Cortex of kidney (tissue), 1 donor: ENCODE measurements at places on chromosomes 3 and 15.

- no peak for DNase-seq
Observed at GRCh38 chr15:61441891-61442290, 212.8 kb upstream of the RORA start.

DNA sequence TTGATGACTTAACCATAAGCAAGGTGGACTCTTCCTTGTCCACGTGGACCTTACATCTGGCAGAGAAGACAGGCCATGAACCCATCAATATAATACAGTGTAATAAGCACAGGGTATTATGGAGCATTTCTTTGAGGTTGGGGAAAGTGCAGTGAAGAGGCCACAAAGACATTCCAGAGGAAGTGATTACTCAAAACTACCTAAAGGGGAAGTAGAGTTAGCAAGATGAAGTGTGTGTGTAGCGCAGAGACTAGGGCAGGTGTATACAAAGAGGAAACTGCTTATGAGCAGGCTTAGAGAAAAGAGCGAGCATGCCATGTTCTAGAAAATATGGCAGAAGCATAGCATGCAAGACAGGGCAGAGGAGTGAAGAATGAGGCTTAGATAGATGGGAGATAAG is 17.9 kb downstream of the CP start:
- DNase-seq: no peak

DNA sequence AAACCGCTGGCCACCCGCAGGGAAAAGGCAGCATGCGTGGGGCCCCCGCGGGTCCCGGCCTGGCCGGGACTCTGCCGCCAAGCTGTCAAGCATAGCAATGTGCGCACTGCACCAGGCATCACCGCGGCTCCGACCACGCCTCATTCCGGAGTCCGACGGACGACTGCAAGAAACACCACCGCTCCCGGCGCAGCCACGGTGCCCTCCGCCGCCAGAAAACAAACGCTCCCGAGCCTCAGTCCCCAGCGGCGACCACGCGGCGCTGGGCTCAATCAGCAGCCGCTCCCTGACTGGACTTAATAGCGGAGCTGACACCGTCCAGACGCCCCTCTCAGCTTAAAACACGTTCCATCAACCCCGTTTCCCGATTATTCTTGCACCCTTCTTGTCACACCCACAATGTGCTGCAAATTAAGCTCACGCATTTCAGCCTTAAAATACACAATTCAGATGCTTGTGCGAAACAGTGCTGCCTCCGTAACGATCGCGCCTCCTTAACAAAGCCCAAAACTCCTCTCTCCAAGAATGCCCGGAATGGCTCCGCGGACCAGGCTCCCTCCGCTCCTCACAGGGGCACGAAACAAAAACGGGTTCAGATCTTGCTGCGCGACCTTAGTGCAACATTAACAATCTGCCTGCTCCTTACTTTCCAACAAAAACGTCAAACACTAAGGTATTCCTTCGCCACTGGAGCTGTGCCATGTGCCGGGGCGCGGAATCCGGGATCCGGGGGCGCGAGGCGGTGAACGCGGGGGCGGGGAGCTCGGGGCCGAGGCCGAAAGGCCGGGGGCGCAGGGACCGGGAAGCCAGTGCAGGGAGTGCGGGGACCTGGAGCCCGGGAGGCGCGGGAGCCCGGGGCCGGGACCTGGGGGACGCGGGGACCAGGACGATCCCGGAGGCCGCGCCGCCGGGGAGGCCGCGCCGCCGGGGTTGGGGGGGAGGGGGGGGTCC is 655 bp downstream of the CYFIP1 start:
- DNase-seq: no peak

GRCh38 chr3:175969456-175969855 is 1110.3 kb downstream of the NAALADL2 start:
- DNase-seq: no peak

DNA sequence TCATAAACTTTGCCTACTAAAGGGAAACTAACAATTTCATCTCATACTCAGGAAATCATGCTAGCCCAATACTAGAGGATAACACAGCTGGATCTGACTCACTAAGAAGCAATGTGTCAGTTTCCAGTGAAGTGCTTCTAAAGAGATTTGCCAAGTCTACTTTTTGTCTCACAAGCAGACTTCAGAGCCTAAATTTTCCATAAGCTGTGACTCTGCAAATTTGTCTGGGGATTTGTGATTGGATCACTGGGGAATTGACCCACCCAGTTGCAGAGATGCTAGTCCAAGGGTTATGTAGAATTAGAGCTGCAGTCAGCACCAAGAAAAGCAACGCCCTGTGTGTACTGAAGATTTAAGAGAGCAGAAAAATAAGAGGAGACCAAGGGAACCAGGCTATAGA is 647.1 kb downstream of the NTRK3 start:
- DNase-seq: no peak

GRCh38 chr15:63263519-63263918 is 13.9 kb upstream of the APH1B start:
- no peak for DNase-seq

GRCh38 chr3:58104712-58105111 is 96.5 kb downstream of the FLNB start:
- no peak for DNase-seq

- no peak for DNase-seq
Observed at GRCh38 chr3:69095636-69096035, 10.9 kb downstream of the ARL6IP5 start.

DNA sequence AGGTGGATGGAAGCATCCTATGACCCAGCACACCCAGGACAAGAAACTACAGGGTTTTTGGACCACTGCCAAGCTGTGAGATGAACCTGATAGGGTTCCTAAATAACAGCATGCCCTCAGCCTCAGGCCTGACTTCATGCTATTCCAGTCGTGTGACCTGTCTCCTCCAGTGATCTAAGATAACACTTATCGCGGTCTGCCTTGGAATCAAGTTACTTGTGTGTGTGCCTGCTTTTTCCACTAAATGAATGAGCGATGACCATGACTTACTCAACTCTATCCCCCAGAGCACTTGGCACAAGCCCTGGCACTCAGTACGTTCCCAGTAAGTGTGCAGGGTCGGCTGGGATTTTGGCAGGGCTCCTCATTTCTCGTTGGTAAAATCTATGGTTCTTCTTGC is 172.7 kb upstream of the TP63 start:
- no peak for DNase-seq

GRCh38 chr3:52912885-52913731 is 15.8 kb upstream of the STIMATE start:
- DNase-seq: no peak

DNA sequence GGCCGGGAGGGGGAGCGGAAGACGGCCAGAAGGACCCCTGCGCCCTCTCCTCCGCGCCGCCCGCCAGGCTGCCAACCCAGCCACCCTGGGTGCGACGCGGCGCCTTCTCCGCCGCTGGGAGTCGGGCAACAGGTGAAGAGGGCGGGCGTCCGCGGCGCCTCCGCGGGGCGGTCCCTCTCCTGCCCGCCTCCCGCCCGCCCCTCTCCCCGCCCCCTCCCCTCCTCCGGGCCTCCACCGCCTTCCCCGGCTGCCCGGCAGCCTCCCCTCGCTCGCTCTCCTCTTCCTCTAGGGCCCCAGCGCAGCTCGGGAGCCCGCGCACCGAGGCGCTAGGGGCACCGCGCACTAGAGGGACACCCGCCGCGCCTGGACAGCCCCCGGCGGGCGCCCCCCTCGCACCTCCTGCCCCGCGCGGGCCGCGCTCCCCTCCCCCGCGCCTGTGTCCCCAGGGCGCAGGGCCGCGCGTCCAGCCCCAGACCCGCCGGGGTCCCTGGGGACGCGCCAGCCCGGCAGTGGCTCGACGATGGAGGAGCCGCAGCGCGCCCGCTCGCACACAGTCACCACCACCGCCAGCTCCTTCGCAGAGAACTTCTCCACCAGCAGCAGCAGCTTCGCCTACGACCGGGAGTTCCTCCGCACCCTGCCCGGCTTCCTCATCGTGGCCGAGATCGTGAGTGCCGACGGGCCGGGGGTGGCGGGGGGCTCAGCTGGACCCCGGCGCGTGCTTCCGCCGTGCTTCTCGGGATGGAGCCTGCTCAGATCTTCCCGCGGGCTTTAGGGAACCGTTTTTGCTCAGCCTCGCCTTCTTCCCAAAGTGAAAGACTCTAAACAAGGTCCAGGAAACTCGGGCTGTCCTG is at the start of gene CMTM8:
CMTM8 (plus strand) TSS at position 228 of the 854 bp plus-strand sequence; CDS start at position 521, 293 bp downstream.
- DNase-seq: no peak

- DNase-seq: no peak
Observed at GRCh38 chr3:66898155-66898554, 100.0 kb upstream of the KBTBD8 start.

DNA sequence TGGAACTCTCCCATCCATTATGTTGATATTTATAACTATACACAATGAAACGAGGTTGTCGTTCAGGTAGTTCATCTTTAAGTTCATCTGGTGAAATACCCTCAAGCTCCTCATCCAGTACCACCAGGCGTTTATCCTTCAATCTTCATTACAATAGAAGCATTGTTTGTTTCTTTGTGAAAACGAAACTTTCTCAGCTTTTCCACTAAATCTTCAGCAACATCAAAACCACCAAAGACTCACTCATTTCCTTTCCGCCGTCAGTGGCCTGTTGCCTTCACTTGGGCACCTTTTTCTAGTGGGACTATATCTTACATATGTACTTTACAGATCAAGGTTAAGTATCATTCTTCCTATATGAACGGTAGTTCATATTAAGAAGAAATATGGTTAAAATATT is 44.1 kb upstream of the TFG start:
- no peak for DNase-seq

GRCh38 chr3:54433846-54434245 is 311.5 kb downstream of the CACNA2D3 start:
- DNase-seq: no peak

DNA sequence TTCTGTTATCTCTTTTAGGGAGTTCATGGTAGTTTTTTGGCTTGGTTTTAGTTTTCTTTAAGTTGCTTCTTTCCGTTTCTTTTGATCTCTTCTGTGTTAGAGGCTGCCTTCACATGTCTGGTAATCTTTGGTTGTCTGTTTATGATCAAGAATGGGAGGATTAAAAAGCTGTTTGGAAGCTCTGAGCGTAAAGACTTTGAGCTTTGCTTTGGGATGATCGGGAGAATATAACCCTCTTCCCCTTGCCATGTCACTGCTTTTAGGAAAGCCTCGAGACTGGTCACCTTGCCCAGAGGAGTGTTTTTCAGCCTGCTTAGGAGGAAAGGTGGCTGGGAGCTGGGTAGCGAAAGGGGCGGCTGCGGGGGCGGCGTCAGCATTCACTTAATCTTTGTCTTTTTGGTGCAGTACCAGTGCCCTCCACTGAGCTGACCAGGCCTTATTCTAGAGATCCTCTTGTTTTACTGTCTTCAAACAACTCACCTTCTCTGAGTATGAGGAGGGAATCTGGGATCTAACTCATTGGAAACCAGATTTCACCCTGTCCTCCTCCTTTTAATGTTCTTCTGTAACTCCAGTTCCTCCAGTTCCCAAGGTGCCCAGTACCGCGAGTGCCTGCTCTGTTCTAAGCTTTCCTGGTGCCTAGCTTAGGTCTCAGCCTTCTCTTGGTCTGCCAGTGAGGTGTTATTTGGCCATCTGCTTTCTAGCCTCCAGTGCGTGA is 15.5 kb downstream of the TATDN2 start:
- no peak for DNase-seq

DNA sequence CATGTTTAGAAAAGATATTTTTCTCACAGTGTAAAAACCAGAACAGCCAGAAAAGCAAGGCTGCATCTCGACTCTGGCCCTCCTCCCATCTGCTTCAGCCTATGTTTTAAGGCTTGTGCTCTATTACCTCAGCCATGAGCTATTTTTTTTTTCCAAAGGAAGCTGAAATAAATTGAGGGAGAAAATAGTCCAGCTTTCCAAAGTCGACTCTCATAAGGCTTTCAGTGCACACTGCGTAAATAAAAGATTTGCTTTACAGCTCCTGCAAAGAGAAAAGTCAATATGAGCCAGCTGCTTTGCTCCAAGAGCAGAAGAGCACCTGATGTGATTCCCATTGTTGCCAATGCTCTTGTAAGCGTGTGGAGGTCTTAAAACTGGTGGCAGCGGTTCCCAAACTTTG is 26.7 kb downstream of the SCG3 start:
- no peak for DNase-seq

DNA sequence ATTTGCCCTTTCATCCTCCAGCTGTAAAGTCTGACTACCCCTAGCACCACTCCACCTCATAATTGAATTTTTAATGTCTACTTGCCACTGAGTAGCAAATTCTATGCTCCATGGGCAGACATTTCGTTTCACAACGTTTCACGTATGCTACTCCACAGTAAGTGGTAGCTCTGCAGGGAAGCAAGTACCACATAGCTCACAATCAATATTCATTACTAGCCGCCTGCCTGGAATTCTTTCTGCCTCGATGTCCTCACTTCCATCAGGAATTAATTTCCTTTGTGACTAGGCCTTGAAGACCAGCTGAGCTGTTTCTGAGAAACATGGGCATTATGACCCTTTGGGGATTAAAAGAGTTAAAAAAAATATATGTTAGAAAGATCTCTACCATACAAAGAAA is 15.3 kb downstream of the NPTN start:
- DNase-seq: no peak
